AG09309 (cell line): ENCODE measurements at places on chromosomes 4 and X.

- DNase-seq, result no peak
These were observed 101.5 kb upstream of the MAML3 start for GRCh38 chr4:140255467-140255866.

DNA sequence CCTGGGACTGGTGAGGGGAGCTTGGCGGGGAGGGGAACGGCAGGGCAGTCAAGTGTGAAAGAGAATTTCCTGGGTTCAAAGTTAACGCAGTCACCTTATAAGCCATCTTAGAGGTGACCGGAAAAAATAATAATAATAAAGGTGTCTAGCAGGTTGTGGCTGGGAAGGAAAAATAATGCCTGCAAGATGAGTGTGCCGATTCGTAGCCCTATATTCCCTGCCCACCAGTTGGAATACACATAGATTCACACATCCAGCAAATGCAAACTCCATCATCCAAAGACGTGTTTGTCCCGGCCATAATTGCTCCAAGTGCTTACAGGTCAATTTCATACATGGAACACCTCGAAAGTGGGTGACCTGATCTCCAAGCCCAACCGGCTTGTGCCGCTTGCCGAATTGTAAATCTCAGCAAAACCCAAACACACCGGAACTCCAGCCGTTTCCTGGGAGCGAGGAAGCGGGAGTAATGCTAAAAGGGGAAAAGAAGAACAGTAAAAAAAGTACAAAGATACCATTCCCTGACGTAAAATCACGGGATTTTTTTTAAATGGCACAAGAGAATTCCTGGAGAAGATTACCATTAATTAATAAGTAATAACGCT lies 1.3 kb upstream of the FAT1 start:
- no peak for DNase-seq

DNA sequence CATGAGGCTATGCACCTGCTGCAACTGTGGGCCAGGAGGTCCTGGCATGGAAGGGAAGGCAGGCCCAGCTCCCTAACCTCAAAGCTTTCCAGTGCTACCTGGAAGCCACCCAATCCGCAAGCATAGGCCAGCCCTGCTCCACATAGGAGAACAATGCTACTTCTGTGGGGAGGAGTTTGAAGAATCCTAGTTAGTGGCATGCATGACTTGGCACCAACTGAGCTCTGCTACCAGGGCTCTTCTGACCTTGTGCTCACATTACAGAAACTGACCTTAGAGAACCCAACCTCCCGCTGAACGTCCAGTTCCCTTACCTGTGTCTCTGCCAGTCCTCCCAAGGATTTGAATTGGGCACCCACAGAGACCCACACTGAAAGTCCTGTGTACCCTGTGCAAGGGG lies 58.8 kb downstream of the USP46 start:
- no peak for DNase-seq

DNA sequence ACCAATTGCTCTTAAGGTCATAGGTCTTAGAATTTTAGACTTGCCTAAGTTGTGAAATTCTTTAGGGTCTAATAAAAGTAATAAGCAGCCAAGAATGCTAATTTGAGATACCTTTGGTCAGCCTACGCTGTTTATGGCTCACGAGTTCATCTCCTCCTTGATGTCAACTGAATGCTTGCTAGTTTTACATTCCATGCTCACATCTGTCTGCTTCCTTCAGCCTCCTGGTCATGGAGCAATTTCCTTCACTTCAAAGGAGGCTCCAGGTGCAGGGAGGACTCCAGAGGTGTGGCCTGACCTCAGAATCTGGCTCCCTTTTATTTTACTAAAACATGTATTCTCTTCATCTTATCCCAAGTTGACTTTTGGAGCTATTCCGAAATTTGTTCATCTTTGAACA lies 23.3 kb upstream of the LNX1 start:
- no peak for DNase-seq

- DNase-seq, result no peak
These were observed 109.2 kb upstream of the LIMCH1 start for GRCh38 chr4:41428601-41429279.

DNA sequence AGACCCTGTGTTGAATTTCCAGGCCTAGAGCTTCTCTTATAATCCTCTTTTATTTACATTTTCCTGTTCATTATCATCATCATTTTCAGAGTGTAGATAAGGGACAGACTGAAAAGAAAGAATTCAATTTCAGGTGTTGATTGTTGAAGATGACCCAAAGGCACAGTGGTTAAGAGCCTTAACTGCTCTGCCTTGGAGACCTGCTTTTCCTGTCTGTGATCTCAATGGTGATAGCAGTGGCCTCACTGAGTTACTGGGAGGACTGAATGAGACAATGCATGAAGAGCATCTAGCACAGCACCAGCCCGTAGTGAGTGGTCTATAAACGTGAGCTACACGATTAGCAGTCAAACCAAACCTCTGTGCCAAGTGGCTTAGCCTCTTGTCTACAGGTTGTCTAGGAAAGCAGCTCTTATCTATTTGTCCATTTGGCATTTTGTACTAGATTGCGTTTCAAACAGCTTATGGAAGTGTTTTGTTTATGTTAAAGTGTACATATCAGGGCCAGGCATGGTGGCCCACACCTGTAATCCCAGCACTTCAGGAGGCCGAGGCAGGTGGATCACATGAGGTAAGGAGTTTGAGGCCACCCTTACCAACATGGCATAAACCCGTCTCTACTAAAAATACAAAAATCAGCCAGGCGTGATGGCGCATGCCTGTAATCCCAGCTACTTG lies 41.5 kb downstream of the SETD7 start:
- no peak for DNase-seq

DNA sequence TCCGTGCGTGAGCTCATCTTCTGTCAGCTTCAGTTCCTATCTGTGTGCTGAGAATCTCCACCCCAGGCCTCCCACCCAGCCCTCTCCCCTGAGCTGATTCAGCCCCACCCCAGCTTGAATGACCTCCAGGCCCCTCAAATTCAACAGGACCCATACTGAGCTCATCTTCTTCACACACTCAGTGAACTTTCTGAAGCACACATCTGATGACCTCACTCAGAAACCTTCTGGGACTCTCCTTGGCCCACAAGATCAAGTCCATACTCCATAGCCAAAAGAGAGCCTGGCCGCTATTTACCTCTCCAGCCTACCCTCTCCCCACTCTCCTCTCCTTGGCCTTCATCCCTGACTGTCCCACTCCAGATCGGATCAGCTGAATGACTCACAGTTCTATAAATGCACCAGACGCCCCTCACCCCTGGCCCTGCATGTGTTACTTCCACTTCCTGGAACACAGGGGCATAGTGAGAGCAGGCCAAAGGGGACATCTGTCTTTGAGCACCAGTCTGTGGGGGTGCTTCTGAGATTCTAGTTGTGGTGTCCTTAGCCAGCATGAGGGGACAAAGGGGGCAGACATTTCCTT lies 62.5 kb downstream of the PJA1 start:
- no peak for DNase-seq

GRCh38 chr4:140130677-140131076 lies 23.3 kb downstream of the MAML3 start:
- no peak for DNase-seq

GRCh38 chrX:10233173-10233572 lies 76.4 kb downstream of the CLCN4 start:
- no peak for DNase-seq

DNA sequence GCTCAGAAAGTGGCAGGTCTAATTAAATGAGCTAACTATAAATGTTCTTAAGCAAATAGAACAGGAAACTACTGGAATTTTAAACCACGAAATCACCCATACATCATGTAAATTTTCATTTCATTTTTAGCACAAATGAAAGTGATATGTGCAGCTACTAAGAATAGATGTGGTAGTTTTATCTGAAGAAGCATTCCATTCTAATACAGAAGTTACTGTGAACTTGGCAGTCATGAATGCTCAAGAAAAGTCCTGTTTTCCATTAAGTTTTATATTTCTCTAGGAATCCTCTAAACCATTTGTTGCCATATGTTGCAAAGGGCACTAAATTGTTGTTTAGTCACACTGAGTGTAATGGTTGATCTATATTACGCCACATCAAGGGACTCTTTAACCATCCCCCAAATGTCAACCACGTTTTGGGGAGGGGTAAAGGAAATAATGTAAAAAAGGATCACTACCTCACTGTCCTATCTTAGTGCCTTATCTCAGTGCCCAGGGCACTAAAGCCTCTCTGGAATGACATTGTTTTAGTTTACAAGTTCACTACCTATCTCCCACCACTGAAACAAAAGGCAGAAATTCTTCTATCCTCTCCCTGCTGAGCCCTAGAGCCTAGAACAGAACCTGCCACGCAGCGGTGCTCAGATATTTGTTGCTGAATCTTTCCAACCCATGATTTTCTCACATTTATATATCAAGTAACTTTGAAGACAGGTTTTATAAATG lies 118.0 kb downstream of the SHISA3 start:
- DNase-seq, result peak; percentile 4

GRCh38 chr4:36930562-36931111 lies 313.9 kb upstream of the NWD2 start:
- no peak for DNase-seq

- DNase-seq, result no peak
These were observed 108.0 kb upstream of the PBDC1 start for GRCh38 chrX:76064825-76065224.

- no peak for DNase-seq
These were observed 417.1 kb downstream of the ANKRD50 start for GRCh38 chr4:124295413-124295812.

GRCh38 chr4:48027653-48028052 lies 11.1 kb downstream of the NIPAL1 start:
- DNase-seq, result no peak

GRCh38 chr4:41323706-41324105 lies 67.0 kb downstream of the UCHL1 start:
- no peak for DNase-seq

GRCh38 chrX:134551376-134552048 lies 91.5 kb downstream of the HPRT1 start:
- no peak for DNase-seq

- no peak for DNase-seq
These were observed 257.1 kb upstream of the RPS6KA3 start for GRCh38 chrX:20523626-20524312.

GRCh38 chr4:181213551-181213950 lies 1029.7 kb upstream of the TENM3 start:
- DNase-seq, result no peak

DNA sequence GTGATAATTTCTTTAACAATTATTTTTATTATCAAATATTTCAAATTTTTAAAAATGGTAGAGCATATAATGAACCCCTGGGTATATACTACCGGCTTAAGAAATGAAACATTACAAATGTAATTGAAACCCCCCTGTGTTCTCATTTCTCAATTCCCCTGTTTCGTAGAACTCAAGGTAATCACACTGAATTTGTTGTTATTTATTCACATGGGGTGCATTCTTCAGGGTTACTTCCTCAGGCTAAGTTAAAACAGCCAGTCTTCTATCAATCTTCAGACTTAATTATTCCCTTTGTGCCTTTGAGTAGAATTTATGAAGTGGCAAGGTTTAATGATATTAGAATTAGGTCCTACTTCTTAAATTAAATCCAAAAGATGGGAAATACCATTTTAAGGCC lies 128.2 kb downstream of the ANAPC10 start:
- no peak for DNase-seq

DNA sequence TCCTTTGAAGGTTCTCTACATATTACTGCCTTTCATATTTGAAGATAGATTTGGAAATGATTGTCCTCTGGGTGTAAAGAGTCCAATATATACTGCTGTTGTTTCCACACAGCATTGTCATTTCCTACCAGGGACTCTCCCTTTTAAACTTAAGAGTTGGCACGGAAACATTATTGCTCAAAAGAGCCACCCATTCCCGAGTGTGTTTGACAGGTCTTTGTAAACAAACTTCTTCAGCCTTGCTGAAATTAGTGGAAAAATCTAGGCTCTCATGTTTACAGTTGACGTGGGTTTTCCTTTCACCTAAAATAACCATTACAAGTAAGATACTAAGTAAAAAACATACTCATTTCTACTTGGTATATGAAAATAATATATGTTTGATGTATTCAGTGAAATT lies 111.4 kb upstream of the LIMCH1 start:
- DNase-seq, result no peak

- DNase-seq, result no peak
These were observed 197.9 kb downstream of the PRDM5 start for GRCh38 chr4:120724656-120725055.

DNA sequence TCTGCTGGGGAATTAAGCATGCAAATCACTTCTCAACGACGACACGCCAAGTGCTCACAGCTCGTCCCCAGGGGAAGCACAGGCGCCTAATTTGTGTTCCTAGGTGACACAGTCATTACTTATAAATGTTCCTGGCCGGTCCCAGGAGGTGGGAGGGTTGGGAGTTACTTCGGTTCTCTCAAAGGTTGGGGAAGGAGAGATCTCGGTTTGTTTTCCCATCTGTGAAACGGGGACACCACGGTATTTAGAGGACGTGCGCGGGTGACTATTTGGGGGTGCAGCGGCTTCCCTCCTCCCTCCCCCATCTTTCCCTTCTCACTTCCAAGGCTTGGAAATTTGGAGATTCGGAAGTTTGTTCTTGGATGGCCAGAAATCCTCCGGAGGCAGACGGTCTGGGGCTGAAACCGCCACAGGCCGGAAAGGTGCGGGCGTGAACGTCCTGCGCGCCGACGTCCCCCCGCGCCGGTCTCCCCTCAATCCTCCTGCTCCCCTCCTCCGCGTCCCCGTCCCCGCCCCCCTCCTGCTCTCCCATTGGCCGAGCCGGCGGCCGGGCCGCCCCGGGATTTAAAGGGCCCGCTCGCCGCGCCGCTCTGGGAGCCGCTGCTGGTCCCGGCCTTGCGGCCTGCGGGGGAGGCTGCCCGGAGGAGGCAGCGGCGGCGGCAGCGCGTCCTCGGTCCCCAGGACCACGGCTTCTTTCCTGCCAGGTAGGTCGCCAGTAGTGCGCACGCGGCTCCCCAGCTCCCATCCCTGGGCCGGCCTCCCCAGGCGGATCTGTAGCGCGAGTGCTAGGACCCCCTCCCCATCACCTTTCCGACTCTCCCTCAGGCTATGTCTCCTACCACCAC lies at the start of gene PORCN:
Gene PORCN (plus strand): TSS at position 593 of the 845 bp plus-strand sequence. CDS start 829 bp downstream, outside the sequence.
- no peak for DNase-seq

- no peak for DNase-seq
These were observed 55.7 kb downstream of the BTC start for GRCh38 chr4:74738464-74739143.

GRCh38 chr4:129337228-129337620 lies 241.3 kb downstream of the C4orf33 start:
- no peak for DNase-seq

DNA sequence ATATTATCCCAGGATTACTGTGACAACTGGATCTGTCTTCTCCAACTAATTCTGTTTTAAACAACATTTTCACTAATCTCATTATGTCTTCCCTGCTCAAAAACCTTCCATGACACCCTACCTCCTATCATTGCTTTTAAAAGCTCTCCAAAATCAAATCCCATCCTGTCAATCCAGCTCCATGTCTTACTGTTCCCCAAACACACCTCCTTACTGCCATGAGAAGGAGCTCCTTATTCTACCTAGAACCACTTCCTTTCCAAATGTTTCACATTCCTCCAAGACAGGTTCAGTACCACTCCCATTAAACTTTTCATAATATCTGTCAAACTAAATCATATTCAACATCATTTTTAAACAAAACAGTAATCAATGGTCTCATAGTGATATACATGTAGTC lies 66.9 kb upstream of the WDR17 start:
- no peak for DNase-seq
